Stimulated activated CD4-positive, alpha-beta T cell treated with anti-CD3 and anti-CD28 coated beads, Interleukin-12 subunit alpha, Interleukin-12 subunit beta, amount 100 ng/mL, for 24 hours (primary cell): ENCODE measurements at places on chromosomes 3 and 15.

GRCh38 chr3:114418724-114419543 is 125.1 kb downstream of the TIGIT start:
- no peak for DNase-seq

GRCh38 chr3:194330579-194330978 is 20.5 kb downstream of the CPN2 start:
- DNase-seq, result no peak

DNA sequence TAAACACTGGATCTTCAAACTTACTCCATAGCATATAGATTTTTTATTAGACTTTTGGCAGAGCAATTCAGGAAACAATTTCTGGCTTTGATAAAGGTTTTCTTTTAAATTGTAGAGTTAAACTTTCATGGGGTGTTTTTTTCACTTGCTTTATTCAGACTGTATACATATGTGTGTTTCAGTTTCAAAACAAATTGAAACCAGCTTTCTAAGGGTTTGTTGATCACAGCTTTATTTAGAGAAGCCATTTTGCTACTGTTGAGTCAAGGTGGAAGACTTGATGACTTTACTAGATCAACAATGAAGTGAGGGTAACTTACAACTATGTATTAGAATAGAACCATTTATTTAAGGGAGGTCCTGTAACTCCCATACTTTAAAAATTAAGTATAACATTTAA is 6.2 kb downstream of the UBE2E1 start:
- no peak for DNase-seq

- no peak for DNase-seq
Observed at GRCh38 chr3:25038922-25039321, 389.1 kb upstream of the RARB start.

DNA sequence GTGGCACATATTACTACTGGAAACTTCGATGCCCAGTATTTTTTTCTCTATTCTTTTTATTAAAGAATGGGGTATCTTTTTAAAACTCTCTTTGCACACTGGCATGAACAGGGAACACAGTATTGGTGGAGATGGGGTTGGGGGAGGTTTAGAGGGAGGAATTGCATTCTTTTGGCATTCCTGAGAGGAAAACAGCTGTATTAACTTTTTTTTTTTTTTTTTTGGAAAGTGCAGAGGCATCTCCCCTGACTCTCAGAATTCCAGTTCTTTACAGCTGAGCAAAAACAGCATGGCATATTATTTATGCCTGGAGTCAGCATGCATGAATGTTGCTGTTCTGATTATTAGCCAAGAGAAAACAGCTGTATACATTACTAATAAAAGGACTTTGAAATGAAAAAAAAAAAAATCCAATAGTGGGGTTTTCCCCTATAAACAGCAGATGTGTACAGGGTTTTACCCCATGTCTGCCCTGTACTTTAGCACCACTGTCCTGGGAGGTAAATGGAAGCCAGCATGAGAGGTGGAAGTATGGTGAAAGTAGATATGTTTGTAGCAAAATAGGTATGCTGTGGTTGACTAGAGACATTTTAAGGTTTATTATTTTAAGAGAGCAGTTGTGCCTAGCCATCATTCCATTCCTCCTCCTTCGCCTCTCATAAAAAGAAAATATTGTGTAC is 132.2 kb downstream of the FNDC3B start:
- no peak for DNase-seq

GRCh38 chr3:17179381-17180205 is 294.8 kb downstream of the PLCL2 start:
- DNase-seq, result no peak

DNA sequence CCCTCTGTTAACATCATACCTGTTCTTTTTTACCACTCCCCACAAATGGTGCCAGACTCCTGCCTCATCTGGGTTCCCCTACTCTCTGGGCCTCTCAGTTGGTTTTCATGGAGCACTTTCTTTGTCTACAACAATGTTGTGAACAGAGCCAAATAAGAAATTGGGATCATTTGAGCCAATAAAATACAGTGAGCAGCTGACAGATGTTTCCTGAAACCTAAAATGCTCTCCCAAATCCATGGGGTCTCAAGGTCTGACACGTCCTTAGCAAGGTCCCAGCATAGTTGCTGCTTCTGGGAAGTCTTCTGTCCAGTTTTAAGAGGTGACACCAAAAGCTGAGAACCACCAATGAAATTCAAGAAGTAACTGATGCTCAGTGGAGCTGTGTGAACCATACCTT is 1.7 kb downstream of the NMNAT3 start:
- no peak for DNase-seq

GRCh38 chr3:131535596-131535995 is 32.8 kb upstream of the MRPL3 start:
- no peak for DNase-seq

DNA sequence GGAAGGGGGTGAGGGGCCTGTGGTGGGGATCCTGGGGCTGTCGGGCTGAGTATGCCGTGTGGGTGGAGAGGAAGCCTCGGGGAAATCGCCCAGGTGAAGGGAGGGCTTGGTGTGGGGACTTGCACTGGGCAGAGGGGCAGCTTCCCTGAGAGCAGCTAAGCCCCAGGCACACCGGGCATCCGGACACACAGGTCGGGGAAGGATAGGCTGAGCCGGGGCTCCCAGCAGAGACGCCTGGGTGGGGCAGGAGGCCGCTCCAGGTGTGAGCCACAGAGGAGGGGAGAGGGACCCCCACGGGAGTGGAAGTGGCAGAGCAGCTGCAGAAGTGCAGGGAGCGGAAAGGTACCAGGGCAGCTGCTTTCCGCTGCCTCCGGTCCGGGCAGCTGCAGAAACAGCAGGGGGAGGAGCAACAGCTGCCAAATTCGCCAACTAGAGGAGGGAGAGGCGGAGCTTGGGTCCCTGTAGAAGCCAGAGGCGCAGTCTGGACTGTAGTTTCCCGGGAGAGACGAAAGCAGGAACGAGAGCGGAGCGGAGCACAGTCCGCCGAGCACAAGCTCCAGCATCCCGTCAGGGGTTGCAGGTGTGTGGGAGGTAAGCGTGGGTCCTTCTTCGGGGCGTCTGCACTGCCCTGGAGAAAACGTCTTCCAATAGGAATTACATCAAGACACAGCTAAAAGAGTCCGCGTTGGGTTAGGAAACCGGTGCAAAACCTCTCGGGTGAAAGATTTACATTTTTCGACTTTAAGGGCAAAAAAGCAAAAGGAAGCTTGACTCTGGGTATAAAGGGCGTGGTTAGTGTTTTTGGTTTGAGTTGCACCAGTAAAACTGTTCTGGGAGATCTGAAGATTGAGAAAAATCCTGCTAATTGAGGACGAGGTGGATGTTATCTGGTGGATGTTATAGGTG is at the start of gene SERPINI1:
SERPINI1 (plus strand) TSS at position 489 of the 906 bp plus-strand sequence. CDS start 53,408 bp downstream, outside the sequence.
- DNase-seq, result peak; percentile 69

DNA sequence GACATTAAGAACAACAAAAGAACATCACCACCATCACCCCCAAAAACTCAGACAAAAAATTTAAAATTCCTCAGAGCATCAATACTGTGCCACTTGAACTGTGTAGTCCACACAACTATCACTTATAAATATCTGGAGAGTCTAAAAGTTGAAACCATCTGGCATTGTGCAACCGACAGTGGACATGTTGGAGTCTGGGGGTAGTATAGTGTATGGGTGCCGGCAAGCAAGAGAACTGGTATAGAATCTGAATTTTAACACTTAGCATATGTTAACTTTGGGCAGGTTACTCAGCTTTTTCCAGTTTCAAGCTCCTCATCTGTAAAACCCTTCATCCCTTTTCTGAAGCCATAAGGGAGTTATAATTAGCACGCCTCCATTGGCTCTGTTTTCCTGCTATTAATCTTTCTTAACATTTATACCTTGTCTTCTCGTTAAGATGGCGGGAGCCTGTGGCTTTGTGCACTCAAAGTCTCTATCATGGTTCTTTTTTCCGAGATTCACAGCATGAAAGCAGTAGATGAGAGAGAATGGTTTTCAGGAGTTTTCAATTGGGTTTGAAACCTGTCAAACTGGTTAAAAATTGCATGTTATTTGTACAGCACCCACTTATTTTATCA is 255.7 kb upstream of the TBL1XR1 start:
- DNase-seq, result no peak

DNA sequence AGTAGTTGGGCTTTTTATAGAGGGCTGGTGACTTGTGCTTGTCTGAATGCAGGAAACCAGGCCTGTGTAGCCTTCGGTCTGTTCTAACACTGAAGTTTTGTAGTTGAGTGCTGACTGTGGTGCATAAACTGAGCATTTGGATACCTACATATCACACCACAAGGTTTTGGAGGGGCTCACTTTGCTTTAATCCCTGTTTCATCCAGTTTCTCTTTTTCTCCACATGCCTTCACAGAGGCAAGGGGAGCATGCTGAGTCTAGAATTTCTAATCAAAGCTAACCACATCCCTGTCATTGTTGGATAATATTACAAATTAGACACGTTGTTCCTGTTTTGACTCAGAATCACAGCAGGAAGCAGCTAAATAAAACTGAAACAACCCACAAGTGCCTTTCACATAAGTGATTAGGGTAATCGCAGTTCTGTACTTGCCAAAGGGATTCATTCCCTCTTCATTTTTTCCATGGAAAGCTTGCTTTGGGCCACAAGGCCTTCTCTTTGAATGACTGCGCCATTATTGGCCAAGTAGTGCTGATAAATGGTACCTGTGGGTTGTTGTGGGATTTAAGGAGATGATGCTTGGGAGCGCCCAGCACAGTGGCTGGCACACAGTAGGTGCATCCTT is 48.9 kb downstream of the TGFBR2 start:
- DNase-seq, result no peak

GRCh38 chr3:18098960-18099587 is 326.1 kb downstream of the SATB1 start:
- DNase-seq, result peak; percentile 47

- no peak for DNase-seq
Observed at GRCh38 chr3:99565331-99565730, 73.1 kb upstream of the COL8A1 start.

DNA sequence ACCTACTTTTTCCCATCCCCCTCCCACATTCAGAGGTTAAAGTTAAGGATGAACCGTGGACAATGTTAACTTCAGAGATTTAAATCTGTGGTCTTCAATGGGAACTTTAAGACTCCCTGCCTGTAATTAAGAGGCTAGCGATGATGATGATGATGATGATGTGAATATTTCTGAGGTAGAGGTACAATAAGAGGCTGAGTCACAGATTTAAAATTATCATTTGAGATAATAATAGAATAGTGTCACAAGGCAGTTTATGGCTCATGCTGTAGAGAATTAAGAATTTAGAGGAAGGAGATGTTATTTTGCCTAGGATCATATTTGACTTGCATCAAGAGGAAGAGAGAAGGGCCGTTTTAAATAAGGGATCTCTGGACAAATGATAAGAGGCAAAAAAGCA is 146.2 kb downstream of the BBX start:
- DNase-seq, result no peak

DNA sequence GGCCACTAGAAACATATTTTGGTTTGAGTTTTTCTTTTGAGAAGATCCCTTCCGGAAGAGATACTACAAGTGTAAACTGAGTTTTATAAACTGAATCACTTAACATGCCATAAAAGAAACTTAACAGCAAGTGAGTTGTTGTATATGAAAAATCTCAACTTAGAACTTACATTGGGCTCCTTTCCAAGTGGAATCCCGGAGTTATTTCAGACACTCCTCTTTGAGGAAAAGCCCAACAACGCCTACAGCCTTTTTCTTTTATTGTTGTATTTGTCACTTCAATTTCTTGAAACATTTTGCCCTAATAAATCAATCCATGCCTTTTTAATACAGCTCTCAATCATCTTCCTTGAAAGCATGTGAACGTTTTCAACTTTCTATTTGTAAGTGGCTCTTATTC is 137.3 kb downstream of the FEZF2 start:
- DNase-seq, result no peak

GRCh38 chr15:91311986-91312385 is 211.9 kb downstream of the SV2B start:
- no peak for DNase-seq

- no peak for DNase-seq
Observed at GRCh38 chr3:101039285-101039684, 46.1 kb upstream of the ABI3BP start.
